ENCODE measurements at places on chromosomes 2 and 18.

DNA sequence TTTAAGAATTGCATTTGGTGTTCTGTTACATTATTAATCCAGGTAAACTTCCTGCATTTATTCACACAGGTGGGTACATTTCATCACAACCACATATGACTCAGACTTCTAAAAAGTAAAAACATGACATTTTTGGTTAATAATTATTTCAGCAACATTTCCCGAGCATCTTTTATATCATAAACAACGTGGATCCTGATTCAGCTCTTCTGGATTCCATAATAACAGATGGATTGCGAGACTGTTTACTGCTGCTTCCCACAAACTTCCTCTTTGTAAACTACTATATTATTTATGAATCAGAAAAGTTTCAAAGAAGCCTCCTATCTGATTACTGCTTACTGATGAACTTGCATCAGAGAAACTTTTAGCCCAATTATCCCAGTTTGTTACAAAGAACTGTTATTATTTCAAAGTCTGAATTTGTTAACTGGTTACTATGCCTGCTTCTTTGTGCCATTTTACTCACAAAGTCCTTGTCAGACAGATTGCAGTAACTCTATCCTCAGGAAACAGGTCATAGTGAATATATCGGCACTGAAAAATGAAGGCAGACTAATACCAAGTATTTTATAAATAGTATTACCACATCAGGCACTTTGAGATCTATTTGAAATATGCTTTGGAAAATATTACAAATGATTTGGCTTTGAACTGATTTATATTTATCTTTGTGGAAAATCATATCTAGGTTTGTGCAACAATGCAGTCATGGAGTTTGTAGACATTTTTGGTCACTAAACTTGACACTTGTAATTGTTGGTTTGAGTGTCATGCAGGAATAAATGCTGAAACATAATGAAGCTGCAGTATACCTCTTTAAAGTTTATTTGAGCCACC is 511.6 kb downstream of the PLCL1 start:
- no peak for DNase-seq

GRCh38 chr2:60936757-60937156 is 55.4 kb downstream of the REL start:
- DNase-seq: no peak

DNA sequence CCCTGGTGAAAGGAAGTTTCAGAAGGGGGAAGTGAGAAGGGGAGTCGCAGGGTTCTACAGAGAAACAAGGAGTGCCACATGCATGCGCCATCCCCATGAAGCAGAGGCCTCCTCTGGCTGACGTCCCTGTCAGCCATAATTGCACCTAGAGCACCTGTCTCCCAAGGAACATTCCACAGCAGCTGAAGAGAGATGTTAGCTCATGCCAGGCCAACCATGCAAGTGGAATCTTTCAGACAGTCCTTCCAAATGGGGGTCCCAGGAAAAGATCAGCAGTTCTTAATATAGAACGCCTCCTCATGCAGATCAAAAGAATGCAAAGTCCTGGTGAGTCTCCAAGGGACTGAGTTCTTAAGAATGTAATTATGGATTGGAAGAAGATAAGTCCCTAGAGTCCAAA is 29.6 kb downstream of the MRO start:
- no peak for DNase-seq

- DNase-seq: peak; percentile 1
Measured at GRCh38 chr2:232349546-232349945, 29.0 kb upstream of the ALPP start.

- DNase-seq: no peak
Measured at GRCh38 chr18:3793545-3793944, 343.6 kb downstream of the TGIF1 start.

DNA sequence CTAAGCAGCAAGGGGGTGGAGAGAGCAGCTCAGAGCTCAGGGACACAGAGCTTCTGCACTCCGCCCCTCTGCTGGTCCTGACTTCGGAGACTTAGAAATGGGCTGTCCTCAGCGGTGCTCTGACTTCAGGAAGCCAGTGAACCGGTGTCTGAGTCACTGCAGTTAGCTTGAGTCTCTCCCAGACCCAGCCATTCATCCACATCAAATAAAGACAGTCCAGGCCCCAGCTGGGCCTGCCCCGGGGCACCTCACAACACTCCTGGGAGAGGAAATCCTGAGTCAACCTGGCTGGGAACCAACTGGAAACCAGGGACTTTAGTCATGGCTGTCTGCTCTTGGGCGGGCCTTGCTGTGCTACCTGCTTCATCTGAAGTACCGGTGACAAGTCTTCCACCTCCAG is 5.4 kb upstream of the ITGB6 start:
- DNase-seq: no peak

DNA sequence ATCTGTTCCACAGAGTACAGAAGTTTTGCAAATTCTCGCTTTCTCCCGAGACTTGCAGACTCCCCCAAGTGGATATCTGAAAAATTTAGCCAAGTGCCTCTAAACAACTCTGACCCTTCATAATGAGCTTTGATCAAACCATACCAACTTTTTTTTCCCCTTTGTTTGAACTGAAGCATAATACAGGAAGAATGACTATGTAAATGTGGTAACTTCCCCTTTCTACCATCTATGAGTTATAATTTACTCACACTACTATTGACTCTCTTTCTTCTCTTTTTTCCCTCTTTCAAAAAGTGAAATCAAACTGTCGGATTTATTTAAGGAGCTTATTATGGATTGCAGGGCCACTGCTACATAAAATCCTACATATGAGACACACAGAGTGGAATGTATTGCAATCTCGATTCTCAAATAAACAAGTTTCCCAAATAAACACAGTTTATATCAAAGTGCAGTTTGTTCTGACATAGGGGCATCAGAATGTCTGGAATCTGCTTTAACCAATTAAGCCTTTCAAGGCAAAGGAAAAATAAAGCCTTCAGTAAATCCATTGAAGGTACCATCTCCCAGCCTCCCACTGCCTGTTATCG is 1.4 kb upstream of the ZNF804A start:
- DNase-seq: no peak

DNA sequence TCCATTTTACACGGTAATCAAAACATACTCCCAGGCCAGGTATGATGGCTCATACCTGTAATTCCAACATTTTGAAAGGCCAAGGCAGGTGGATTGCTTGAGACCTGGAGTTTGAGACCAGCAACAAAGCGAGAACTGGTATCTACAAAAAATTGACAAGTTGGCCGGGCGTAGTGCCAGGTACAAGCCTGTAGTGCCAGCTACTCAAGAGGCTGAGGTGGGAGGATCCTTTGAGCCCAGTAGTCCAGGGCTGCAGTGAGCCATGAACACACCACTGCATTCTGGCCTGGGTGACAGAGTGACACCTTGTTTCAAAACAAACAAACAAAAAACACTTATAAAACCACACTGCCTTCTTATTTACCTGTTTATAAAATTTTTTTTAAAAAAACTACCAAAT is 80.8 kb downstream of the GAREM1 start:
- no peak for DNase-seq

GRCh38 chr2:60499651-60500265 is 53.7 kb downstream of the BCL11A start:
- no peak for DNase-seq

DNA sequence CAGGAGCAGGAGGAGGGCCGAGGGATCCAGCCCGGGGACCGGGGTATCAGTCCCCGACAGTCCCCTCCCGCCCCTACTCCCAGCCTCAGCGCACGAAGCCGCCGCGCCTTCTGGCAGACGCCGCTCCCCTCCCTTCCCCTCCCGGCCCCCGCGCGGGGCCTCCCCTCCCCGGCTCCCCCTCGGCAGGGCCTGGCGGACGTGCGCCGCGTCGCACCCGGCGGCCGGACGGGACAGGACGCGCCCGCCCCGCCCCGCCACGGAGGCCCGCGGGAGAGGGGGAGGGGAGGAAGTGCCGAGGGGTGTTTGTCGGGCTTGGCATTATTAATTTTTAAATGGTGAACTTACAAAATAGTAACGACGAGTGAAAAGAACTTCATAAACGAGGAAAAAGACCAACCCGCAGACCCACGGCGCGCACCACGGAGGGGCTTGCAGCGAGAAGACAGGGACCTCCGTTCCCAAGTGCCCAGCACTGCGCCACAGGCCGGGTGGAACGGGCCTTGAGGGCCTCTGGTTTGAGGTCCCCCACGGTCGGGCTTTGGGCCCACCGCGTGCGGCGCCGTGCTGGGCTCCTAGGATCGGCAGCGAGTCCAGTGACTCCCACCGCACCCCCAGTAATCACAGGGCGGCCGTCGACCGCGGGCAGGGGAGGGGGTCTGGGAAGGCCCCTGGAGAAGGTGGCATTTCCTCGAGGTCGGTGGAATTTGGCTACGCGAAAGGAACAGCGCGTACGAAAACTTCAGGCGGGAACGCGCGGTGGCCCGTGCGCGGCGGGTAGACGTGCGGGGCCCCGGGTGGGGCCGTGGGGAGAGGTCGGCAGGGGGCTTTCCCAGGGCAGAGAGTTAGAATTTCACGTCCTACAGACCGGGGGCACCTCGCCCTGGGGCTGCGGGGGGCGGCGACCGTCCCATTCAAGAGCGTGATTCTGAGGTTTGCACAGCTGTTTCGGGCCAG is 954 bp upstream of the CTDSP1 start:
- DNase-seq: peak; percentile 64

DNA sequence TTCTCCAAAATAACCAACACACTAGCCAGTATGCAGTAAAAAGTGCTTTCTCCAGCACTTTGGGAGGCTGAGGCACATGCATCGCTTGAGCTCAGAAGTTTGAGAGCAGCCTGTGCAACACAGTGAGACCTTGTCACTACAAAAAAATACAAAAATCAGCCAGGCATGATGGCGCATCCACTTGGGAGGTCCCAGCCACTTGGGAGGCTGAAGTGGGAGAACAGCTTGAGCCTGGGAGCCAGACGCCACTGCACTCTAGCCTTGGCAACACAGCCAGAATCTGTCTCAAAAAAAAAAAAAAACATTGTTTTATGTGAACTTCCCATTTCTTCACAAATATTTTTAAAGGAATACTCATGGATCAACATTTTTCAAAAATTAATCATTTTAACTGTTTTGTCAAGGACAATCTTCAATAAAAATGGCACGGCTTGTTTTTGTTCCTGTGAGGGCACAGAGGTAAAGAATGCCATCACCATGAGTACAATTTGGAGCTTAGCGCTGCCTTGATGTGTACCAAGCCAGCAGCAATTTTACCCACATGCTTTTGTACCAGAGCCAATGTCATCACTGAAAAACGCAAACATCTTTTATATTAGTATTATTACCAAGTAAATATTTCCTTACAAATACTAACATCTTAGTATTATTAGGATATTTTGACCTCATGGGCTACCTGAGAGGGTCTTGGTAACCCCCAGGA is 26.7 kb downstream of the RAB1A start:
- peak; percentile 20 for DNase-seq

- no peak for DNase-seq
Measured at GRCh38 chr2:3458396-3459184, 60.7 kb downstream of the ADI1 start.

DNA sequence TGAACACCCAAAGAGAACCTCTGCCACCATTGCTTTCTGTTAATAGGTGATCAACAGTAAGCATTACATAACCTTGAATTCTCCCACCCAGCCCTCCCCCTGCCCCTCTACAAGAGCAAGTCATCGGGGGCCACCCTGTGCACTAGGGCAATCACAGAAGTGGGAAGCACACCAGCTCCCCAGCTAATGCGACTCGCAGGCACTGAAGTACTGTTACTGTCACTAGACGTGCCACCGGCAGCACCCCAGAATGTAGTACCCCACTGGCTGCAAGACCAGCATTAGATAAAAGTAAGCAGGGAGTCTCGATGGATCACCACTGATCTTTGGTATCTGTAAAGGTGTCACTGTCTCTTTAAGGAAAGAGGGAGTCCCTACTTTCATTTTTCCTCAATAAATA is 167.6 kb downstream of the FAM210A start:
- no peak for DNase-seq

DNA sequence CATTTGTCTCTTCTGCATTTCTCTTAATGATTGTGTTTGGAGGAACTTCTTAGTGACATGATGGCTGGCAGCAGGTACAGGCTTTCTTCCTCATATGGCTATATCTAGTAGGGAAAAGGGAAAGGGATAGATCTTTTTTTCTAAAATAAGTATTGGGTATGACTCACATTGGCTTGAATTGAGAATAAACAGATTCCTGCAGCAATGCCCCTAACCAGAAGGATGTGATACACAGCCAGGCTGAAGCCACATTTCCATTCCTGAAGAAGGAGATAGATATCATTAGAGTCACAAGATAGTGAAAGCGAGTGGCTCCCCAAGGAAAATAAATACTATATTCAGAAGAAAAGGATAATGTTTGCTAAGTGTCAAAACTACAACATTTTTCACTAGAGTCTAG is 61.1 kb downstream of the VWC2L start:
- no peak for DNase-seq

DNA sequence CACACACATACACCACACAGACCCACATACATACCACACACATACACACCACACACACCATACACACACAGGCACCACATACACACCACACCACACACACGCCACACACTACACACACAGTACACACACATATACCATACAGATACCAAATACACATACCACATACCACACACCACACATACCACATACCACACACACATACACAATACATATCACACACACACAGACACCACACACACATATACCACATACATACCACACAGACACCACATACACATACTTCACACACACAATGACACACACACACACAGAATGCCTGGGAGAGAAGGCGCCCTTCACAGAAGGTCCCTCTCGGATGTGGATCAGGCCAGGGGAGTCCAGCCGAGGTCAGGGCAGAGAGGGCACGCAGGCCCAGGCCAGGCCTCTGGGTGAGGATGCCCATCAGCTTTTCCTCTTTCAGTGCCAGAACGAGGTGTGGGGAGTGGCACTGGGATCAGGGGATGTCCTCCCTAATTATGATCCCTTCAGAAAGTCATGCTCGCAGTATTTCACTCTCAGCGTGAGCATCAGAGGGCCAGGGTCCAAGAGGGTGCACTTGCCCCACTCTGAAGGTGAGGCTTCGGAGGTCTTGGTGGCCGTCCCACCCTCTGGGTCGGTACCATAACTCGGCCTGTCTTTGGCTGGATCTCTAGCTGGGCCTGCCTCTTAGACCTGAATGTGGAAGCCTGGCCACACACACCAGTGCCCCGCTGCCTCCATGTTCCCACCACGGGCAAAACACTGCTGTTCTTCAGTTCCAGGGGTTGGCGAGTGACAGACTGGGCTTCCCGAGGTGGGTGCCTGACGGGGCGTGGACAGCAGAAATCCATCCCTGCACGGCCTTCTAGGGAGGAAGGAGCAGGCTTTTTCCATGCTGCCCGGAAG is 70.6 kb upstream of the ODC1 start:
- DNase-seq: no peak

Measured in nephron progenitor cell (in vitro differentiated cells).